ENCODE measurements at places on chromosomes 3 and 15.
A peak's percentile ranks its signal among the peaks of the same experiment; 100 is the strongest.

- no peak for DNase-seq
Measured at GRCh38 chr3:65861718-65862117, 177.0 kb downstream of the MAGI1 start.

DNA sequence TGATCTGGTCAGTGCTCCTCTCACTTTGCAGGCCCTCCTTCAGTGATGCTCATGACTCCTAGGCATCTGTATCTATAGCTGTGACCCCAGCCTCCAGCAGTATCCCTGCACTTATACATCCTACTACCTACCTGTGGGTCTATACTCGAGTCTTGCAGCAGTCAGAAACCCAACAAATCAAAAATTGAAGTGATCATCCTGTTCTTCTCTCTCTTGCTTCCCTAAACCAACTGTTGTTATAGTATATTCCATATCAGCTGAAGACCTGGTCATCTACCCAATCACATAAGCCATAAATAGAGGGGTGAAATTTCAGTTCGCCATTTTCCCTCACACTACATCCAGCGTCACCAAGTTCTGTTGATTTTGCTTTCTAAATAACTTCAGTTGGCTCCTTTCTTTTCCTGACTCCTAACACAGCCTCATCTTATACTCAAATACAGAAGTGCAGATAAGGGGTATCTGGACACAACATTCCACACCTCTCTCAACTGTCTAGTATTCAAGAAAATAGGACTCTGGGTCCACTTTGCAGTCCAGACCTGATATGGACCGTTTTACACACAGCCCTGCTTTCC is 25.9 kb upstream of the SRPRB start:
- DNase-seq: no peak

DNA sequence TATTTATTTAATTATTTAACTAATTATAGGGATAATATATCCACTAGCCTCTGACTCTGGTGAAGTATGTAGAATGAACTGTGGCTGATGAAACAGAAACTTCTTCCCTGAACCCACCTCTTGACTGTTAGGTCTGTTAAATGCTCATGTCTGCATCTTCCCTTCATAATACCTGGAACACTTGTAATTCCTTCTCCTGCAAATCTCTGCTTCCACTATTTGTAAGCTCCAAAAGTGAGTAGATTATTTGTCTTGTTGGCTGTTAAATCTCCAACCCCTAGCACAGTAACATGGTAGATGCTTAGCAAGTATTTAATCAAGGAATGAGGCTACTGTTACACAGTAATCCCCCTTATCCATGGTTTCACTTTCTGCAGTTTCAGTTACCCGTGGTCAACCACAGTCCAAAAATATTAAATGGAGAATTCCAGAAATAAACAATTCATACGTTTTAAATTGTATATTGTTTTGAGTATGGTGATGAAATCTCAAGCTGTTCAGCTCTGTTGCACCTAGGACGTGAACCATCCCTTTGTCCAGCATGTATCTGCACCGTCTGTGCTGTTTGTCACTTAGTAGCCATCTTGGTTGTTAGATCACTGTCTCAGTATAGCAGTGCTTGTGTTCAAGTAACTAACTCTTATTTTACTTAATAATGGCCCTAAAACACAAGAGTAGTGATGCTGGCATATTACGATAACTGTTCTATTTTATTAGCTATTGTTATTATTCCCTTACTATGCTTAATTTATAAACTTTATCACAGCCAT is 5.7 kb downstream of the TTBK2 start:
- no peak for DNase-seq

DNA sequence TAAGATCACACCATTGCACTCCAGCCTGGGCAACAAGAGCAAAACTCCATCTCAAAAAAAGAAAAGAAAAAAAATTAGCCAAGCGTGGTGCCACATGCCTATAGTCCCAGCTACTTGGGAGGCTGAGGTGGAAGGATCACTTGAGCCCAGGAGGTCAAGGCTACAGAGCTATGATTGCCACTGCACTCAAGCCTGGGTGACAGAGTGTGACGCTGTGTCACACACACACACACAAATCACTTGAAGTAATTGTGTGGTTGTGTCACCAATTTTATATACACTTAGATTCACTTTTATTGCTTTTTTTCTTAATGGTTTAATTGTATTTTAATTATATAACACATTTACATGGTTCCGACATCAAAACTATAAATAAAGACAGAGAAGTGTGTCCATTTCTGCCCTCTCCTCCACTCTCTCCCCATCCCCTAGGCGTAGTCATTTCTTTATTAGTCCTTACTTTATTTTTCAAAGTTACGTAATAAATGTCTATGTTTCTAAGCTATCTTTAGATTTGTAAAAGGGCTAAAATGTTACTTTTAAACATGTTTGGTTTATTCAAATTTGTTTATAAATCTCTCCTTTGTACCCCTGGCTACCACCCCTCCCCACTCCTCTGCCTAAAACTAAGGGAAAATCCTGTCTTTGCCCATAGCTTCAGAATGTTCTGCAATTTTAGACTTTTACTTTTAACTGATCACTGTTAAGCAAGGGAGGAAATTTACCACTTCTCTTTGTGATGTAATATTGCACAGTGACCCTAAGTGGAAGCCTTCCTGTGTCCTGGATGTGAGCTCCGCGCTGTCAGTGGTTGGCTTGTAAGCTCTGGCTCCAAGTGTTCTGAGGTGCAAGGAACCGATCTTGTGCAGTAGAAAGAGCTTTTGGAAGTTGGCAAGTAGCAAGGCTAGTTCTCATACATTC is 10.8 kb upstream of the VILL start:
- DNase-seq: no peak

GRCh38 chr15:90598031-90598577 is 68.4 kb downstream of the CRTC3 start:
- peak; percentile 44 for DNase-seq

DNA sequence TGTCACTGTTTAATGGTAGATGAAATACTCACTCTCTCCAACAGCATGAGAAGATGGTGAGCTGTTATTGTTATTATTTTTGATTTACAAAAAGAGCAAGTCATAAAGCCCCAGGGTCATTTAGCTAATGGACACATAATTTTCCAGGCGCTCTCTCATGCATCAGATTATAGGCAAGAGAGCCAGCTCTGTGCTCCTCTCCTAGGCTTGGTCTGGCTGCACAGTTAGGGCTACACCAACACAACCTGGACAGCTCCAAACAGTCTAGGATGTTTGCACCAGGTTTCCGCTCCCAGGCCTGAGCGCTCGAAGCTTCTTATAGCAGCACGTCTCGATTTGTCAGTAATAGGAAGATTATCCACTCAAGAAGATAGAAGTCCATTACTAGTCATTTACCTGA is 123.7 kb downstream of the FAM43A start:
- DNase-seq: no peak

GRCh38 chr15:81170511-81170910 is 26.2 kb upstream of the IL16 start:
- DNase-seq: peak; percentile 59

DNA sequence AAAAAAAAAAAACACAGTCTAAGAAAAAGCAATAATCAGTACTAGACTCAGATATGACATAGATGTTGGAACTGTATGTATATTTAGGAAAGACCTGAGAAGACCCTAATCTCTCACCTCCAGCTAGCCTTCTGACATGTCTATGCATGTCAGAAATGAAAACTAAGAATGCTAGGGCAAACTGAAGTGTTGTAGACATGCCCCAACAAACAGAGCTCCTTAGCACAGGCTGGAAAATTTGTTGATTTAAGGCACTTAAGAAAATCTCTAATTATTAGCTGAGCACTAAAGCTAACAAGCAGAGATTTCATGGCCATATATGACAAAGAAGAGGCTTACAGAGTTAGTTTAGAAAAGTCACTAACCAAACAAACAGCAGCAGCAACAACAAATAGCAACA is 45.5 kb upstream of the PRSS50 start:
- DNase-seq: no peak

Data from foreskin fibroblast (primary cell).